ENCODE measurements at places on chromosomes 3 and 15.

DNA sequence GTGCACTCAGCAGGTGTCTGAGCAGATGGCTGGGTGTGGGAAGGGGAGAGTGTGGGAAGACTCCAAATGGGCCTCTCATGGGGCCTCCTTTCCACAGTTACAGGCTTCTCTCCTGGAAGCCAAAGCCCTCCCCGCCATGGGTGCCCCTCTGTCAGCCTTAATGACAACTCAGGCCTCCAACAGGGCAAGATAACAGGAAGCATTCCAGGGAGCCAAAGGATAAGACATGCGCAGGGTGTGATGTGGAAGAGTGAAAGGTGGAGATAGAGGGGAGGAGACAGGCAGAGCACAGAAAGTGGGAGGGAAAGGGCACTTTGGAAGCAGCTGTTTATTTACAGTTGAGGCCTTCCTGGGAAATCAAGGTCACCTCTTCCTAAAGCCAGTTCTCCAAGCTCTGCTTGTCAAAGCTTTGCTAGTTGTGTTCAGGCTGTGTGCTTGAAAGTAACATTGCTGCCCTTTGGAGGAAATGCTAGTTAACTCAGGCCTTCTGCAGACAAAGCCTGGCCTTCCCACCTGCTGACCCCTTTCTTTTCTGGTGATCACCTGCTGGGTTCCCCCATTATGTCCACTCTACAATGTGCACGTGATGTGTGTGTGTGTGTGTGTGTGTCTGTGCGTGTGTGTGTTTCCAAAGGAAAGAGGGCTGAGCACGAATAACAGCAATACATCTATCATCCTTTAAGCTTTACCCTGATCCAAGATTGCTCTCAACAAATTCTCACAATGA lies 35.2 kb upstream of the SMAD3 start:
- DNase-seq = no peak

DNA sequence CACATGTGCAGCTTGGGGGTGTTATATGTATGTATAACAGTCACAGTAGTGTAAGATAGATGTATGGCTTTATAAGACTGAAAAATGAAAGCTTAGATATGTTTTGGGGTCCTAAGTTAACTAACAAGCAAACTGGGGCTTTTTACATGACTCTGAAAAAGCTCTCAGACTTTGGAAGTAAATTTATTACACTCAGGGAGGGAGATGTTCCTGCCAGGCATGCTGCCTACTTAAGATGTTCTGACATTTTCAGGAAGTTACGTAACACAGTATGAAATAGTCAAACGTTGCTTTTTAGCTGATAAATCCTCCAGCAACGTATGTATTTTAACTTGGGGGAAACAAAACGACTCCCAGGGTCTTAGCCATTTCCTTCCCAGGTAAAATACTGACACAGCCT lies 1.7 kb upstream of the IFT57 start:
- DNase-seq = no peak

- no peak for DNase-seq
Measured at GRCh38 chr3:189467451-189467850, 163.7 kb upstream of the TP63 start.

- peak; percentile 99 for DNase-seq
Measured at GRCh38 chr15:75694241-75695182, 18.1 kb downstream of the CSPG4 start.

DNA sequence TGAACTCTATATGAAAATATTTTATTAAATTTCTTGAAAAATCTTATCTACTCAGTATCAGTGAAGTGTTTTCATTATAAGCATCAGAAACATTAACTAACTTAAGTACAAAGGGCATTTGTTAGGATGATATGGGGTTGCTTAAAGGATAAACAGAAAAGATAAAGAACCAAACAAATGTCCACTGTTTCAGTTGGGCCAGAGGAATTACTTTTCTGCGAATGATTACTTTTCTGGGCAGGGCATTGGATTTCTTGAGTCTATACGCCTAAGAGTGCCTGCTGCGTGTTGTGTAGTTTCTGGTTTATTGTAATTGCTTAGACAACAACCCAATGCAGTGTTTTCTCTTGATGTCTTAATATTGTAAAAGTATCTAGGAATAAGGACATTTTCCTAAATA lies 52.8 kb downstream of the NEO1 start:
- DNase-seq = no peak

DNA sequence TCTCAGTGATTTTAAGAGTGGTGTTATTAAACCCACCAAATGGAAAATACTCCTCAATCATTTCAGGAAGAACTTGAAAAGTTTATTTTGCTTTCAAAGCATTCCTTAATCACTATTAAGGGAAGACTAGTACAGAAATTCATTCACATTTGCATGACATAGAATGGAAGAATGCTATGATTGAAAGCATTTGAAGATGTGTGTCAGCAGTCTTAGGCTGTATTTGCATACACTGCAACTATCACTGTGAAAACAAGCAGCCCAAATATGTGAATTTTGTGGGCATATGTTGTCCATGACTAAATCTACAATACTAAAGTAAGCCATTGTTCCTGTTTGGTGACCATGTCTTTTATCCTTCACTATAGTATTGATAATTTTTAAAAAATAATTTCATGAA lies 95.8 kb downstream of the CNTN3 start:
- no peak for DNase-seq

DNA sequence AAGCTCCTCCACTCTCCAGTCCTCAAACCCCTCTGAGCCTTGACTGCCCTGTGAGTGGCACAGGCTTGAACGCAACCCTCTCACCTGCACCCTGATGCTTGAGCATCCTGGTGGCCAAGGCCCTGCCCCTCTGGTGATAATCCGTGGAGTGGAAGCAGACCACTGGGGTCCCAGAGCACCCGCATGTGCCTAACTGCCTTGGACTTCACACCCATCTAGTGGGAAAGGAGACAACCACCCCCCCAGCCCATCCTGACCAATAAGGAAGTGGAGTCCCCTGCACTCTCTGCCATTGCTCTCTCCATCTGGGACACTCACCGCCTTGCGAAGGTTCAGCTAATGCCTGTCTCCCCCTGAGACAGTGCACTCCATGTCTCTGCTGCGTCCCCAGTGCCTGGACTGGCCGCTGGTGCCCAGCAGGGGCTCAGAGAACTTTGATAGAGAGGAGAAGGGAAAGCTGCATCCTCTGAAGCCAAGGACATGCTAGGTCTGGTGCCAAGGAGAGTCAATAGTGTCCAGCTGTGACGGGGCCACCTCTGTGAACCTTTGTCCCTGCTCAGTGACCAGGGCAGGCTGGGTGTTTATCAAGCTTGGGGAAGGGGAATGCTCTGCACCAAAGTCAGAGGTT lies 3.4 kb downstream of the KLF15 start:
- no peak for DNase-seq
